H1 (cell line): ENCODE measurements at places on chromosomes 16 and 17. TPM values are rescaled to one million over a fixed set of nuclear protein-coding genes. Genes with fewer than 3 reads are reported as not detected.
A peak's percentile ranks its signal among the peaks of the same experiment; 100 is the strongest.

GRCh38 chr17:75430159-75430974, 24.9 kb upstream of the GRB2 start:
- peak; percentile 47 for DNase-seq

DNA sequence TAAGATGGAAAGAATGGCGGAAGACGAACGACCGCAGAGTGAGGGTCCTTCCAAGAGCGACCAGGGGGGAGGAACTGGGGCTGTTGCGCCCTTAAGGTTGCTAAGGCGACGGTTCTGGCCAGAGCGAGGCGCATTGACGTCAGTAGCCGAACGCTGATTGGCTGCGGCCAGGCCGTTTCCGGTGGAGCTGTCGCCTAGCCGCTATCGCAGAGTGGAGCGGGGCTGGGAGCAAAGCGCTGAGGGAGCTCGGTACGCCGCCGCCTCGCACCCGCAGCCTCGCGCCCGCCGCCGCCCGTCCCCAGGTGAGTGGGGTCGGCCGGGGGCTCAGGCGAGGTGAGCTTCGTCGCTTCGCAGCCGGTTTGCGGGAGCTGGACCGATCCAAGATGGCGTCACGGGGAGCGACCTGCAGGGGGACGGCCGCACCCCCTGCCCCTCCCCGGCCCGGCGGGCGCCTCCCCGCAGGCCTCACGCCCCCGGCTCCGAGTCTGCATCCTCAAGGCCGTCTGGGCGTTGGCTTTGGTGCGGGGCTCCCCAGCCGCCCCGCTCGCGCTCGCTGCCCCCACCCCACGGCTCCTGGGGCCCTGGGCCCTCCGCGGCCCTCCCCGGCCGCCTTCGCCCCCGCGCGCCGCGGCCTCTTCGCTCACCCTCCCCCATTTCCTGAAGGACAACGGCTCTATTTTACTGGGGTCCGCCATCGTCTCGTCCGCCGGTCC, at the start of gene PRKAR1A:
PRKAR1A (plus strand) TSS at position 184 of the 713 bp plus-strand sequence. CDS start 2,970 bp downstream, outside the sequence.
- DNase-seq: peak; percentile 78

- peak; percentile 39 for DNase-seq
Observed at GRCh38 chr17:60602385-60602742, 2.4 kb downstream of the PPM1D start.

DNA sequence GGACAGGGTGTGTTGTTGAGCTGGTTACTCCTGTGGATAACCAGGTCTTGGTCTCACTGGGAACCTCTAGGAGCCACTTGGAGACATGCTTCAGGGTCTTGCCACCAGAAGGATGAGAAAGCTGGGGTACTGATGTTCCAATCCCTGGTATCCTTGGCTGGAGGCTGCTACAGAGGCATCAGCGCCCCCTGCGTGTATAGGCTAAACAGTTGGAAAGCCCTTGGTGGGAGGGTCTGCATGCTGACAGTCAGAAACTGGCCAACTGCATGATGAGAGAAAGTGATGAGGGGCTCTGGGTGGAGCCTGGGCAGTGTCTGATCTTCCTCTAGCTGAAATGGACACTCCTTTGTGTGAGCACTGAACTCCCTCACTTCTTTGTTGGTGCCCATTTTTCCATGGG, 536.9 kb downstream of the XYLT1 start:
- DNase-seq: peak; percentile 59

- no peak for DNase-seq
Observed at GRCh38 chr16:30087181-30087898, 4.4 kb downstream of the TBX6 start.

DNA sequence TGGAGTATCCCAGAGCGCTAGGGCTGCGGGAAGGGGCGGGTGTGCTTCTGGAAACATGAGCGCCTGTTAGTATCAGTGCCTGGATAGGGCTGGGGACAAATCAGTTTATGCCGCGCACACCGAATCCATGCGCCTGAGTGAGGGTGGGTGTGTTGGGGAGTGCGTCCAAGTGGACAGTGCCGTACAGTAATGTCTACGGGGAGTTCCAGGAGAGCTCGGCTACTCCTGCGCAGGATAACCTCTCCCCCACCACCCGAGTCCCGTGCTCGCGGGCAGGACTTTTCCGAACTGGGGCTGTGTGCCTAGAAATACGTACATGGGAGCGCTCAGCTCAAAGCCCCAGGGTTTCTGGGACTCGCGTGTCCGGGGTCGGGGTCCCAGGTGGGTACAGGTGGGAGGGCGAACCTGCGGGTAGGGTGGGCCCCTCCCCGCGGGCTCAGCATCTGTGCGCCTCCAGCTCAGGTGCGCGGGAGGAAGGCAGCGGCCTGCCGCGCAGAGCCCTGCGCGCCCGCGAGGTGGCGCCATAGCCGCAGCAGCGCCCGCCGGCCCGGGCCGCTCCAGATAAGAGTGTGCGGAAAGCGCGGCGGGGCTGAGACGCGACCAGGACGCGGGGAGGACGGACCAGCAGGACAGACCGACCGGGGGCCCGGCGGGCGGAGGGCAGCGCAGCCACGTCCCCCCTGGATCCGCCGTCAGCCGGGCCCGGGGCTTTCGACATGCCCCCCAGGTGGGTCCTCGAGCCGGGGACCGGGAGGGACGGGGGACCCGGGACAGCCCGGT, at the start of gene HIC1:
HIC1 (plus strand) TSS at position 592 of the 780 bp plus-strand sequence. CDS start 1,588 bp downstream, outside the sequence.
- no peak for DNase-seq

DNA sequence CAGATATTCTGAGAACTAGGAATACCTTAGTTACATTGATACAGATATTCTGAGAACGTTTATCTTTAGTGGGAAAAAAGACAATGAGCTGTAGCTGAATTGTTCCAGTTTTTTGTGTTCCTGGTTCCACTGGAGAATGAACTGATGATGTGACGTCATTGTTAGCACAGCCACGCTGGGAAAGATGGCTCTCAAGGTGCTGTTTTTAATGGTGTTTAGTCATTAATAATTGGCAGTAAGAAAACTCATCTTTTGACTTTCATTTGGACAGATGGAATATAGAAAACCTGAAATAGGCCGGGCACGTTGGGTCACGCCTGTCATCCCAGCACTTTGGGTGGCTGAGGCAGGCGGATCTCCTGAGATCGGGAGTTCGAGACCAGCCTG, 10.4 kb downstream of the FOXK2 start:
- DNase-seq: no peak

DNA sequence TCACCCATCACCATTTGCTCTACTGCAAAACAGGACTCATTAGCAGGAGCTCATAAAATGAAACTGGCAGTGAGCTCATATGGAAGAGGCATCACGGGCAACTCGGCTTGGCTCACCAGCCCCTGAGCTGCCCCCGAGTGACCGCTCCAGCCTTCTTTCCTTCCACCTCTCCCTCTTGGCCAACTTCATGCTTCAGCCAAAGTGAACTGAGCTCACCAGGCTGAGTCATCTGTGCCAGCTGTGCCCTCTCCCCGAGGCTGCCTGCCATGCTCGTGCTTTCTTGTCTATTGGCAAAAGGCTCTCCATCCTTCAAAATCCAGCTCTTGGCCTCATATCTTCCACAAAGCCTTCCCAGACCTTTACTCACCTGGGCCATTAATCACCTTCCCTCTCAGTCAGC, 391.4 kb downstream of the WWOX start:
- no peak for DNase-seq

DNA sequence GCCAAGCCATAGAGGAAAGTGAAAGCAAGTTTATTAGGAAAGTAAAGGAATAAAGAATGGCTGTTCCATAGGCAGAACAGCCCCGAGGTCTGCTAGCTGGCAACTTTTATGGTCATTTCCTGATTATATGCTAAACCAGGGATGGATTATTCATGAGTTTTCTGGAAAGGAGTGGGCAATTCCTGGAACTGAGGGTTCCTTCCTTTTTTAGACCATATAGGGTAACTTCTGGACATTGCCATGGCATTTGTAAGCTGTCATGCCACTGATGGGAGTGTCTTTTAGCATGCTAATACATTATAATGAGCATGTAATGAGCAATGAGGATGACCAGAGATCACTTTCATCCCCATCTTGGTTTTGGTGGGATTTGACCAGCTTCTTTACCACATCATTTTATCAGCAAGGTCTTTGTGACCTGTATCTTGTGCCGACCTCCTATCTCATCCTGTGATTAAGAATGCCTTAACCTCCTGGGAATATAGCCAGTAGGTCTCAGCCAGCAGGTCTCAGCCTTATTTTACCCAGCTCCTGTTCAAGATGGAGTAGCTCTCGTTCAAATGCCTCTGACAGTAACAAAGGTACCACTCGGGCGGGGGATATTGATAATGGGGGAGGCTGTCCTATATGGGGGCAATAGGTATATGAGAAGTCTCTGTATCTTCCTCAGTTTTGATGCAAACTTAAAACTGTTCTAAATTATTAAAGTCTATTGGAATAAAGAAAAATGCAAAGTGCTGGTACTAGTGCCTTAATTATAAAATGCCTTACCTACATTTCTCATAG, 38.9 kb upstream of the HELZ start:
- no peak for DNase-seq

GRCh38 chr17:70848785-70849184, 679.5 kb downstream of the KCNJ2 start:
- no peak for DNase-seq

GRCh38 chr16:75301804-75302203, 50.4 kb upstream of the BCAR1 start:
- no peak for DNase-seq

DNA sequence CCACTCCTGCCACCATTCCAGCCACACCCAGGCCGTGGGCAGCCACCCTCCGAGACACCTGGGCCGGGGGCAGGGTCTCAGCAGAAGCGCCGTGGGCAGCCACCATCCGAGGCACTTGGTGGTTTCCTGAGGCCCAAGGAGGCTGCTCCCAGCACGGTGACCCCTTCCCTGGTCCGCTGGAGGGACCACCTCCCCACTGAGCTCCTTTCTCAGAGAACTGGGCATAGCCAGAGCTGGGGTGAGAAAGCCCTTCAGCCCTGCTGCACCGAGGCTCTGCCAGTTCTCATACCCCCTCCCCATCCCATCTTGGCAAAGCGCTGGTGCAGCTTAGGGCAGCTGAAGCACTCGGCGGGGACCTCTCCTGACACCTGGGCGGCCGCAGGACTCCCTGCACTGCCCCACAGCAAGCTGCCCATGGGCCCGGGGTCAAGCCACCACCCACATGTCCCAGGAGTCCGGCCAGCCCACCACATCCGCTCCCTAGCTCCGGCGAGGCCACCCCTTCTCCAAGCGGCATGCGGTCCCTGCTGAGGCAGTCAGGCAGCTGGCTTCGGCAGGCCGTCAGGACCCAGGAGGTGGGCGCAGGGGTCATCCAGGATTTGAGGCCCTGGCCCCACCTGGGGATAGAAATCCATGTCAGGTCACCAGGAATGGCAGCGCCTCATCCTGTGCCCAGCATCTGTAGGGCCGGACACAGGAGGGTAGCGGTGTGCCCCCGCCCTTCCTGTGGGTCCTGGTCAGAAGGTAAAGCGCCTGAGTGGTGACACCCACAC, 1.3 kb upstream of the CYBA start:
- DNase-seq: no peak

The DPEP3 gene
- 9.9 and 10.6 TPM in 2 replicates for total RNA-seq

The RND2 gene
- 51.3 and 56.8 TPM in 2 replicates for total RNA-seq

The TMEM88 gene
- 0.69 TPM in 1 of 2 replicates, not detected in the other for total RNA-seq

The CHRNE gene
- 0.15 and 0.40 TPM in 2 replicates for total RNA-seq

The DOC2A gene
- total RNA-seq: 10.3 and 13.9 TPM in 2 replicates
